ENCODE measurements at places on chromosomes 3 and 15. TPM values are rescaled to one million over a fixed set of nuclear protein-coding genes. Genes with fewer than 3 reads are reported as not detected.

The PIGBOS1 gene
- total RNA-seq = 32.8 TPM

The NR1I2 gene
- total RNA-seq = 0.14 TPM

The OXTR gene
- total RNA-seq = 2.0 TPM

The SLC41A3 gene
- total RNA-seq = 74.9 TPM

The PLA2G4F gene
- total RNA-seq = 5.2 TPM

The MAP1A gene
- total RNA-seq = 2.5 TPM

The CFAP20DC gene
- total RNA-seq = 8.6 TPM

The CAPN3 gene
- total RNA-seq = 3.7 TPM

The MITF gene
- 5.8 TPM for total RNA-seq

The ADAMTS9 gene
- total RNA-seq = 217 TPM

The CYP1A2 gene
- total RNA-seq = not detected

The DAZL gene
- total RNA-seq = not detected

The MOBP gene
- 0.08 TPM for total RNA-seq

The IL17RB gene
- total RNA-seq = 0.27 TPM

The TM6SF1 gene
- total RNA-seq = 17.4 TPM

The XCR1 gene
- not detected for total RNA-seq

The ERICH6 gene
- not detected for total RNA-seq

The MELTF gene
- 28.6 TPM for total RNA-seq

The CADM2 gene
- total RNA-seq = 0.14 TPM

The CD80 gene
- not detected for total RNA-seq

The EFCC1 gene
- 0.14 TPM for total RNA-seq

The SLC9C1 gene
- total RNA-seq = 2.2 TPM

The ALG1L2 gene
- not detected for total RNA-seq

The STARD5 gene
- total RNA-seq = 1.1 TPM

The KCNAB1 gene
- total RNA-seq = not detected

The CCR2 gene
- not detected for total RNA-seq

The DUOXA2 gene
- not detected for total RNA-seq

The SLC24A5 gene
- not detected for total RNA-seq

The KBTBD13 gene
- total RNA-seq = not detected

The COLQ gene
- total RNA-seq = 0.13 TPM

The LHFPL4 gene
- not detected for total RNA-seq

The BFSP2 gene
- 0.96 TPM for total RNA-seq

The GRK7 gene
- total RNA-seq = not detected

The SAXO2 gene
- 0.79 TPM for total RNA-seq

The PLD1 gene
- 7.2 TPM for total RNA-seq

The EPHB1 gene
- 10.8 TPM for total RNA-seq

The SLC22A13 gene
- total RNA-seq = 0.34 TPM

The OSBPL10 gene
- total RNA-seq = 37.4 TPM

The GCNT3 gene
- total RNA-seq = 2.0 TPM

The MTMR10 gene
- 18.8 TPM for total RNA-seq

The CYP11A1 gene
- 2.0 TPM for total RNA-seq

The GPR149 gene
- total RNA-seq = not detected
